ENCODE measurements at places on chromosomes 11 and 22. TPM values are rescaled to one million over a fixed set of nuclear protein-coding genes. Genes with fewer than 3 reads are reported as not detected.

Gene MSANTD2
- total RNA-seq: 9.8 TPM

GRCh38 chr22:35425546-35425945 is 25.6 kb downstream of the MCM5 start:
- no peaks in the 10 kb centered on the region for H3K27me3 ChIP-seq
- peaks cover 36% of the 10 kb centered on the region for H3K36me3 ChIP-seq
- DNase-seq: no peak

GRCh38 chr11:63641727-63642126 is 27.5 kb upstream of the PLAAT3 start:
- H3K4me3 ChIP-seq: no peak overlapping the region
- DNase-seq: no peak
- no peaks in the 10 kb centered on the region for H3K4me1 ChIP-seq
- no peak overlapping the region for H3K27ac ChIP-seq

- H3K27ac ChIP-seq: no peak overlapping the region
- no peak overlapping the region for H3K4me3 ChIP-seq
- H3K4me1 ChIP-seq: no peaks in the 10 kb centered on the region
These were observed 21.2 kb downstream of the TTC28 start for GRCh38 chr22:28658448-28658847.

DNA sequence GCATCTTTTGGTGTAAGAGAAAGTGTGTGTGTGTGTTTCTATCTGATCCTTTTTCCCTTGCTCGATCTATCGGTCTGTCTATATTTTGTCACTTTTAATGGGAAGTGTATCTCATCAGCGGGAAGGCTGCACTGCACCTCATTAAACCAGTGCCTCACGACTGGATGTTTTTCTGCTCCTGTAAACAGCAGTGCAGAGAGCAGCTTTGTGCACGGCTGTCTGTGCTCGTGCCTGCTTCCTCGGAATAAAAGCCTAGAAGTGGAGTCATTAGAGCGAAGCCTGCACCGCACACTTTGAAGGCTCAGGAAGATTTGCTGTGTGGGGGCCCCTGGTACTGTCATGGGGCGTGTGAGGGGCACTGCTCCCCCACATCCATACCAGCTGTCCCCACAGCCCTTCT is 27.0 kb upstream of the PARVG start:
- DNase-seq: no peak
- no peaks in the 10 kb centered on the region for H3K4me1 ChIP-seq
- no peak overlapping the region for H3K27ac ChIP-seq
- no peaks in the 10 kb centered on the region for H3K27me3 ChIP-seq

Gene NRXN2
- total RNA-seq: 16.9 TPM

Gene DYNC2H1
- total RNA-seq: 25.3 TPM

Gene ARVCF
- 10.8 TPM for total RNA-seq

Gene OR51A4
- total RNA-seq: not detected

Gene SLC22A12
- total RNA-seq: not detected

Gene ESAM
- 34.9 TPM for total RNA-seq

- no peak overlapping the region for H3K4me3 ChIP-seq
- DNase-seq: no peak
- H3K4me1 ChIP-seq: no peaks in the 10 kb centered on the region
- H3K27me3 ChIP-seq: no peaks in the 10 kb centered on the region
- H3K36me3 ChIP-seq: no peaks in the 10 kb centered on the region
These were observed 370.6 kb upstream of the CADM1 start for GRCh38 chr11:115874843-115875242.

GRCh38 chr11:112734207-112734606 is 227.0 kb upstream of the NCAM1 start:
- no peak overlapping the region for H3K4me3 ChIP-seq
- H3K4me1 ChIP-seq: no peaks in the 10 kb centered on the region
- DNase-seq: no peak
- H3K27ac ChIP-seq: no peak overlapping the region
- H3K36me3 ChIP-seq: no peaks in the 10 kb centered on the region
- H3K27me3 ChIP-seq: no peaks in the 10 kb centered on the region

DNA sequence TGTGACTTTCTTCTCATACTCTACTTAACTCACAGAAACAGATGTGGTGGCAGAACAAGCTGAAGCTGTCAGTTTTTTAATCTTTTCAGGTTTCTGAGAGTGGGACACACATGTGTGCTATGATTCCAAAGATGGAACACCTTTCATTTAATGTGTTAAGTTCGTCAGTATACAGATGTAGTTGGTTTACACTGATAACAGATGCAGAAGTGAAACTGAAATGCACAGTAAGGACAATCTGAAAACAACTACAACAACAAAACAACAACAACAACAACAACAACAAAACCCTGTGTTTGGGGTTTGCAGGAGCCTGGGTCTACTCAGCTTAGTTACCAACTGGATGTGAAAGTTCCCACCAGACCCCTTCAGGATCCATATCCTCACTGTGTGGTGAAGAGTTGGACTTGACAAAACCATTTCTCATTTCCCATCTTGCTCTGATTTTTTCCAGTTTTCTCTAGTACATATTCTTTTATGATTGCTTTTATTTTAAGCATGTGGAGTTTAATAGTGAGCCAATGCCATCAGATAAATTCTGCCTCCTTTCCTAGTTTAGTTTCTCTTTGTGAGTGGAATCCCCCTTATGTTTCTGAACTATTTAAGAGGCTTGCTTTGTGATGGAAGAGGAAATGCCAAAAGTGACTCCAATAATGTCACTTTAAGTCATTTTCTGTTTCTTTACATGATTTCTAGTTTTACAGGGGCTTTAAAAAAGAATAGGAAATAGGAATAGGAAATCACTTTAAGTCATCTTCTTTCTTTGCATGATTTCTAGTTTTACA is 47.8 kb downstream of the ARHGAP42 start:
- H3K4me3 ChIP-seq: no peak overlapping the region
- H3K36me3 ChIP-seq: no peaks in the 10 kb centered on the region
- H3K4me1 ChIP-seq: peaks cover 16% of the 10 kb centered on the region
- no peak for DNase-seq
- H3K27me3 ChIP-seq: no peaks in the 10 kb centered on the region

DNA sequence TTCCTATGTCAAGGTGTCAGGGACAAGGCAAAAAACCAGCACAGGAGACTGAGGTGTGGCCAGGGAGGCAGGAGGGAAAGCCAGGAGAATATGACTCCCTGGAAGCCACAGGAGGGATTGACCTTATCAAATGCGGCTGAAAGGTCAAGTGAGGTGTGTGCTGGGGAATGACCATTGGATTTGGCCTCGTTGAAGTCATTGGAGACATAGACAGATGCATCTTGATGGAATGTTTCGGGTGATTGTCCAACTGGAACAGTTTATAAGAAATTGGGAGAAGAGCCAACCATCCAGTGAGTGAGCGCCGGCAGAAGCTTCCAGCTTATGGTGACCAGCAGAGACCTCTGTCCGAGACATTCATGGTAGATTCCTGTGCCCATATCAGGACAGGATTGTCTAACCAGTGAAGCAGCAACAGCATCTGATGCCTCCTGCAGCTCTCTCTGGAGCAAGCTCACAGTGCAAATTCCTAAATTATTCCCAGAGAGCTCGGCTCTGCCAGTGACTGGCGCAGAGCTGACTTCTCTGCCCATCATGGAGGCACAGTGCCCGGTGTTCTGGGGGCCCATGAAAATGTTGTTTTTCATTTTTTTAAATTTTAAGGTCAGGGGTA is 95.4 kb downstream of the MYO18B start:
- no peaks in the 10 kb centered on the region for H3K36me3 ChIP-seq
- H3K4me3 ChIP-seq: no peak overlapping the region
- H3K27ac ChIP-seq: no peak overlapping the region
- H3K27me3 ChIP-seq: no peaks in the 10 kb centered on the region
- no peaks in the 10 kb centered on the region for H3K4me1 ChIP-seq

Gene OR10G8
- total RNA-seq: not detected

DNA sequence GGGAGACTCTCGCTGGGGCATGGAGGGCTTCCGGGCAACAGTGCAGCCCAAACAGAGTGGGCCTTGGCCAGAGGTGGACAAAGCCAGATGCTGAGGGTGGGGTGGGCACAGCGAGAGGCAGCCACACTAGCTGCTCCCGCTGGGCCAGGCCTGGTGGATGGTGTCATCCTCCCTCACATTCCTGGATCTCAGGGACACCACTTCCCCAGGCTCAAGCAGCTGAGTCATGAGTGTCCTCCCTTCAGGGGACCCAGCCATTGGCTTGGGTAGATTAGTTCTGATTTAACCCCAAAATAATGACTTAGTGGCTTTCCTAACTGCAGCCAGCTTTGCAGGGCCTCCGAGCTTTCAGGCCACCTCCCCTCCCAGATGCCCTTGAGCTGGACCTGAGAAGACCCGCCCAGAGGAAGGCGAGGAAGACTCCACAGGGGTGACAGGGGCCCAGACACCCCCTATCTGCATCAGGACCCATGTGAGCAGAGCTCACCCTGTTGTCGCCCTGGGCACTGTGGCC is 25.9 kb upstream of the WNT7B start:
- no peak for DNase-seq
- H3K4me3 ChIP-seq: no peak overlapping the region

DNA sequence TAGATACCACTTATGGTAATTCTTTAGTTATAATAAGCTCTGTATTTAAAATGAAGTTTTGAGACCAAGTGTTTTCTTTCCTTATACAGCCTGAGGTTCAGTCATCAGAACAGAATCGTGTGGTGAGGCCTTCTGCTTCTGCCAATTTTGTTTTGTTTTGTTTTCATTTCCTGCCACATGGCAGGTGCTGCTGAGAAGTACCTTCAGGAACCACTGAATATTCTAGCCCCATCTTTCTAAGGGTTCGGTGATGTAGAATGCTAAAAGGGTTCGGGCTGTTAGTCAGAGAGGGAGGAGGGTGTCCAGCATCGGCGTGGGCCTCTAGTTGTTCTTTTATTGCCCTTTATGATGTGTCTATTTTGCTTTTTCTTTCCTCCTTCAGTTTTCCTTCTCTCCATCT is 25.8 kb downstream of the TNRC6B start:
- no peaks in the 10 kb centered on the region for H3K27me3 ChIP-seq
- no peak for DNase-seq
- no peak overlapping the region for H3K27ac ChIP-seq
- peaks cover 31% of the 10 kb centered on the region for H3K4me1 ChIP-seq
- no peak overlapping the region for H3K4me3 ChIP-seq

DNA sequence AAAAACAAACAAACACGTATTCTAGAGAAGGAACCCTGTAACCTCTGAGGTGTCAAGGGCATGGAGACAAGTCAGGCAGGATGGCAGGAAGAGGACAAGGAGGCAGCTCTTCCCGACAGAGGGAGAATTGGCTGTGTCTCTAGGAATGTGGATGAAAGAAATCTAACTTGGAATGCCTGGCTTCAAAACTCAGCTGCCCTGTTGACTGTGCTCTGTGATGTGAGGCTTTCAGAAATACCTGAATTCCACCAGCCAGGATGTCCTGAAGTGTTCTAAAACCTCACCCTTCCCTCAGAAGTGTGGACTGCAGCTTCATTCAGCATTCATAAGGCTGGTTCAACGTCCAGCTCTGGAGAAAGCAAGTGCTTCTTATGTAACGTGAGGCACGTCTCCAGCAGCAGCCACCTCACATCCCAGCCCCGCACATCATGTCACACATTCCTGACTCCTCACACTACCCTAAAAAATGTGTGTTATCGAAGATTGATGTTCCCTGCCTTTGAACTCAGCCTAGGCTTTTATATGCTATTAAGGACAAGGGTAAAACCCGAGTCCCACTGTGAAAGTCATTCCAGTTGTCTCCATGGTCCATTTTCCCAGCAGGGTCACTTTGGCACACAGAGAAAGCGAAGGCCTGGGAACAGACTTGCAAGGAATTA is 398.9 kb downstream of the ETS1 start:
- H3K27me3 ChIP-seq: no peaks in the 10 kb centered on the region
- no peaks in the 10 kb centered on the region for H3K4me1 ChIP-seq
- no peak overlapping the region for H3K4me3 ChIP-seq
- H3K27ac ChIP-seq: no peak overlapping the region
- DNase-seq: no peak

Gene CD3E
- 6.9 TPM for total RNA-seq

- no peaks in the 10 kb centered on the region for H3K27me3 ChIP-seq
- H3K4me1 ChIP-seq: no peaks in the 10 kb centered on the region
- no peaks in the 10 kb centered on the region for H3K36me3 ChIP-seq
- no peak for DNase-seq
- no peak overlapping the region for H3K27ac ChIP-seq
These were observed 412.9 kb downstream of the TBC1D22A start for GRCh38 chr22:47175151-47176025.

DNA sequence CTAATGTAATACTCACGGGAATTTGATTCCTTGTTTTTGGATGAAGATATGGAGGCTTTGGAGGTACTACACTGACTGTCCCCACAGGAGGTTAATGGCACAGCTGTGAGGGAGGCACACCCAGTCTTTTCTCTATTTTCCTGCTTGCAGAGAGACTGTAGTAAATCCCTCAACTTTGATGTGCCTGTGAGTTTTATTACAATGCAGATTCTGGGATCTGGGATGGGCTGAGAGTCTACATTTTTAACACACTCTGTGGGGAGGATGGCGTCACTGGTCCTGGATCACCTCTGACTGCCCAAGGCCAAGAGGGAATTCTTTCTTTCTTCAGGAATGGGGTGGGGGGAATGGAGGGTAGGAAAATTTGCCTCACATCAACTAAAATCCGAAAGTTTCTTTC is 80.2 kb upstream of the NTM start:
- no peak overlapping the region for H3K27ac ChIP-seq
- no peaks in the 10 kb centered on the region for H3K4me1 ChIP-seq
- H3K27me3 ChIP-seq: no peaks in the 10 kb centered on the region
- no peaks in the 10 kb centered on the region for H3K36me3 ChIP-seq
- DNase-seq: no peak

DNA sequence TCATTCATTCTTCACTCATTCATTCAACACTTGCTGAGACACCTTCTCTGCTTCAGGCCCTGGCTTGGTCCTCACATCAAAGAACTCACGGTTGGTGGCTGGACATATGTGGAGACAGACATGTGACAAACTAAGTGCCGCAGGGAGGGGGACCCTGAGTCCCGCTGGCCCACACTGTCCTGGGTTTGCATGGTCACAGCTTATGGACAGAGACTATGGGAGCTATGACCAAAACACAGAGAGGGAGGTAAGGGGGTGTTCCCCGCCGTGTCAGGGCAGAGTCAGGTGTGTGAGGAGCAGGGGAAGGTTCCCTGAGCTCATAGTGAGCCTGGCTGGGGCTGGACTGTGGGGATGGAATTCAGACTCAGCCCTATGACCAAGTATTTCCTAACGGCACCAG is 123.1 kb downstream of the MPPED1 start:
- no peak overlapping the region for H3K27ac ChIP-seq
- no peak overlapping the region for H3K4me3 ChIP-seq
- H3K27me3 ChIP-seq: no peaks in the 10 kb centered on the region
- peaks cover 7% of the 10 kb centered on the region for H3K4me1 ChIP-seq

DNA sequence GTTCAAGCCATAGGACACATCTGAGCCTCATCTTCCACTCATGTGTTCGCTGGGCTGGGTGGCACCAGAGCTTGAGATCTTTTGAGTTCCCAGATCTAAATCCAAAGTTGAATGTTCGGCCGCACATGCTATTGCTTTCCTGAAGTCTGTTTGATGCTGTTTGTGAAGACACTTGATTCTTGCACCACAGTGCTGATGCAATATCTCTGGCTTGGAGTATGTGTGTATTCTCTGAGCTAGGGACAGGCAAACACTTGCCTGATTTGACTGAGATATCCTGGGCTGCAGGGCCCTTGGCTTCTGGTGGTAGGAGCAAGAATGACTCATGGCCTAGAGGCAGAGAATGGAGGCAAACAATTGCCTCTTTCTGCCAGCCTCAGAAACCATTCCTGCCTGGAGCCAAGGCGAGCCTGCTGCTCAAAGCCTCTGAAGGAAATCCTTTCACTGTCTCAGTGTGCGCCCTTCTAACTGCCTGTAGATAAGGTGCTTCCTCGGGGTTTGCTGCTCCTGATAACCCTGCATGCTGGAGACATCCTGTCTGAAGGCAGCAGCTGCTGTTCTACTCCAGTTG is 73.0 kb downstream of the CYB5R2 start:
- no peaks in the 10 kb centered on the region for H3K36me3 ChIP-seq
- H3K4me3 ChIP-seq: no peak overlapping the region
- peaks cover 37% of the 10 kb centered on the region for H3K4me1 ChIP-seq
- no peak for DNase-seq
- no peaks in the 10 kb centered on the region for H3K27me3 ChIP-seq

- DNase-seq: no peak
- H3K27ac ChIP-seq: no peak overlapping the region
These were observed 26.4 kb upstream of the PPFIA1 start for GRCh38 chr11:70243912-70244652.

Measured in vagina (tissue), 2 donors.